ENCODE measurements at places on chromosomes 11 and 22.

DNA sequence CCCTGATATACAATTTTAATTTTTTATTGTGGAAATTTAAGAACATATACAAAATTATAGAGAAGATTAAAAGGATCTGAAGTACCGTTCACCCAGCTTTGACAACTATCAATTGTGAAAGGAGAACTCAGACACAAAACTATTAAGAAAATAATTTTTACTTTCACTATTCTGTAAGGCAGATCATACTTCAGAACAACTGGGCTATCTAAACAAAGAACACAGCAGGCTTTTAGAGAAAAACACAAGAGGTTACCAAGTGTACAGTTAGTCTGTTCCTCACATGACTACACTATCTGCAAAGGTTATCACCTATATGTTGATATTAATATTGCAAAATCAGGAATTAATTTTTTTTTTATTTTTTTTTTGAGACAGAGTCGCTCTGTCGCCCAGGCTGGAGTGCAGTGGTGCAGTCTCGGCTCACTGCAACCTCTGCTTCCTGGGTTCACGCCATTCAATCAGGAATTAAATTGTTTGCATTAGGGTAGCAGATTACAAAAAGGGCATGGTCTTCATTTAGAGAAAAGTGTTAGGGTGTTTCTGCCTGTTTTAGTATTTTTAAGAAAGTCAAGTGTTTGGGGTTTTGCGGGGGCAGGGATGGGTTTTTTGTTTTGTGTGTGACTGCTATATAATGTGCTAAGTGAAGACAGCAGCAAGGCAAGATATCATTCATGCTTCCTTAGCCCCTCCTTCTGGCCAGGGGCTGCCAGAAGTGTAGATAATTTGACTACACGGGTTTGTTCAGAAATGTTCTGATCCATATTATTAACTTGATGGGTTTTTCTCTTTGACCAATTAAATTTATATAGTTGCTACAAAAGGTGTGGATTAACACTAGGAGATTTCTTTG lies 27.6 kb upstream of the SIK2 start:
- no peak for DNase-seq

DNA sequence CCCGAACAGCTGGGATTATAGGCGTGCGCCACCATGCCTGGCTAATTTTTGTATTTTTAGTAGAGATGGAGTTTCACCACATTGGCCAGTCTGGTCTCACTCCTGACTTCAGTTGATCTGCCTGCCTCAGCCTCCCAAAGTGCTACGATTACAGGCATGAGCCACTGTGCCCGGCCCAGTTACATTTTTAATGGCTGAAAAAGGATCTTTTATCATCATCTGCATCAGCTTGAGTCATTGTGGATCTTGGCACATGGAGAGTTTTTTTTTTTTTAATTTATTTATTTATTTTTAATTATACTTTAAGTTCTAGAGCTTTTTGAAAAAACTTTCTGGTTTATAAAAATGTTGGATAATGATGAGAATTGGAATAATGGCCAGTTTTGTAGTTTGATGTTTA lies 8.6 kb downstream of the IGHMBP2 start:
- no peak for DNase-seq

- DNase-seq = no peak
Measured at GRCh38 chr11:124482362-124483147, 37.1 kb upstream of the OR8B8 start.

GRCh38 chr11:5546457-5546856 lies 1.9 kb downstream of the OR52H1 start:
- no peak for DNase-seq
